ENCODE measurements at places on chromosomes 1 and 21.

DNA sequence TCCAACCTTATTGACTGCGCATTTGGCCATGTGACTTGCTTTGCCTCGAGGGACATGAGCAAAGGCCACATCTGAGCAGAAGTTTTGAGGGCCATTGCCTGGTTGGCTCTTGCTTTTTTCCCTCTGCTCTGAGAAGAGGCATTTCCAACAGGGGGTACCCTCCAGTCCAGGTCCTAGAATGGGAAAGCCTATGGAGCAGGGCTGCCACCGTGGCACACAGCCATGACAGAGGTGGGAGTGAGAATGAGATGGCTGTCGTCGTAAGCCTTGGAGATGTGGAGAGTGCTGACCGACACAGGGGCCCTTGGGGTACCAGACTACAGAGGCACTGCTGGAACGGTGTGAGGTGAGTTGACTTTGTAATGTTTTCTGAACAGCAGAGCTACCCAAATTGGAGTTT, 103.0 kb downstream of the KCNJ15 start:
- no peak for DNase-seq

DNA sequence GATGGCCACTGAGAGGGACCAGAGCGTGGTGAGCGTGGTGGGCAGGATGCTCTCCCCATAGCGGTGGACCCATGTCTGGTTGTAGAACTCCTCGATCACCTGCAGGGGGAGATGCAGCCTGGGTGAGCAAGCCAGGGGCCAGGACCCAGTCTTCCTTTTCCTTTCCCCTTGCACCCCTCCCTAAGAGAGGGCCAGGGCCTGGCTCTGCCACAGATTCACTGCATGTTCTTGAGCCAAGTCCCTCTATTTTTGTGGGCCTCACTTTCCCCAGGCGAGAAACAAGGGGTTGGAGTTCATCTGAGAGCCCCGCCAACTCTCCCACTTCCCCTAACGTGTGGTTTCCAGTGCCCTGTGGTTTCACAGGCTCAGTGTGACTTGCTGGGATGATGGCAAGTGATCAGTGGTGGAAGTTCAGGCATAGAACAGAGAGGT, 27.5 kb downstream of the SLC2A1 start:
- DNase-seq = peak; percentile 71

- DNase-seq = no peak
Observed at GRCh38 chr1:14765773-14766172, 167.3 kb downstream of the KAZN start.

- DNase-seq = peak; percentile 68
Observed at GRCh38 chr1:35564037-35564883, 6.7 kb downstream of the NCDN start.

DNA sequence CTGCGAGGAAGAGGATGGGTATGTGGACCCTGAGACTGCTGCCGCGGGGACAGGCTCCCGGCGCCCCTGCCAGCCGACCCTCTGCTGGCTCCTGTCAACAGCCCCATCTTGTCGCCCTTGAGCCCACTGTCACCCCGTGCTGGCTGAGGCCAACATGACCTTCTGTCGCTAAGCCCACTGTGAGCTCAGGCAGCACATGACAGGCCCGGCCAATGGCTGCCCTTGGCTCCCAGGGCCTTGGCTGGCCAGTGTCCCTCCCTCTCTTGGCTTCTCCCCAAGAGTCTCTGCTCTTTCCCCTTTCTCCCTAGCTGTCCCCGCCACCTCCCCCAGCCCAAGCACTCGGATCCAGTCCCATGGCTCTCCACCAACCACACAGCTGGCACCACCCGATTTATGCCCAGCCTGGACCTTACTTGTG, 3.5 kb downstream of the PEX10 start:
- DNase-seq = no peak

GRCh38 chr1:186901631-186902030, 72.9 kb downstream of the PLA2G4A start:
- no peak for DNase-seq

DNA sequence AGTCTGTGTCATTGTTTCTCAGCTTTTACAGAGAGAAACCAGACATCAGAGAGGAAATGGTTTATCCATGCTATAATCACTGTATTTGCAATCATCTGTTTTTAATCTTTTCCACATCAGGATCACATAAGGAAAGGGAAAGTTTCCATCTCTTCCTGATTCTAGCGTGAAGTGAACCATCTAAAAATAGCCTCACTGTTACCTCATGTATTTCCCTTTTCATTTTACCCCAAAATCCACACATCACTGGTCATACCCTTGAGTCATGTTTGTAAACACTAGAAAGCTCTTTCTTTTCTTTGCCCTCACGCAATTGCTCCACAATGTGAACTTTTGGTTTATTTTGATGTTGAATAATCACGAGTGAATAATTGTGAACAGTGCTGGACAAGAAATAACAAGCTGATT, 146.0 kb downstream of the PLA2G4A start:
- DNase-seq = no peak

GRCh38 chr1:155278689-155279160, 1.5 kb downstream of the HCN3 start:
- DNase-seq = no peak

GRCh38 chr1:239784896-239785295, 306.8 kb upstream of the FMN2 start:
- no peak for DNase-seq

GRCh38 chr1:3283849-3284248, 170.6 kb upstream of the ARHGEF16 start:
- no peak for DNase-seq

- no peak for DNase-seq
Observed at GRCh38 chr1:165492845-165493373, 48.0 kb upstream of the RXRG start.

- DNase-seq = no peak
Observed at GRCh38 chr1:160399544-160400222, 681 bp upstream of the VANGL2 start.

DNA sequence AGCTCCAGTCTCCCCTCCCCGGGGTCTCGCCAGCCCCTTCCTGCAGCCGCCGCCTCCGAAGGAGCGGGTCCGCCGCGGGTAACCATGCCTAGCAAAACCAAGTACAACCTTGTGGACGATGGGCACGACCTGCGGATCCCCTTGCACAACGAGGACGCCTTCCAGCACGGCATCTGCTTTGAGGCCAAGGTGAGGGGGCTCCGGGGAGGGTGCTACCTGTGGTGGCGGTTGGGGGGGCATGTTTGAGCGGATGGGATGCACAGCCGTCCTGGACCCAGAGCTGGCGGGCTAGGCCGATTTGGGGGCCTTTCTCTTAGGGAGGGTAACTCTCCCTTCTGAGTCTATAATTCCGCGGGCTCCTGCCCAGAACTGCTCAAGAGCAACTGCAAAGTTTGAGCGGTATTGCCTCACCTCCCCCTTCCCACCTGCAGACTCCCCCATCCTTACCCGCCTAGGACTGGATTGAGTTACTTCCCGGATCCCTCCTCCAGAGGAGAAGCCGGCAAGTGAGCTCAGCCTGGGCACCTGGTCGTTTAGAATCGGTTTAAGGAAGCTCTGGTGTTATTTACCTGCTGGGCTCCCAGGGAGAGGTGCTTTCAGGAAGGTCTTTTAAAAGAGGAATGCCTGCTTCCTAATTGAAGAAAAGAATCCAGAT, 730 bp downstream of the NOS1AP start:
- no peak for DNase-seq

- DNase-seq = no peak
Observed at GRCh38 chr1:229280921-229281320, 10.0 kb downstream of the RAB4A start.

- no peak for DNase-seq
Observed at GRCh38 chr1:205783904-205784303, 8.6 kb upstream of the RAB29 start.

GRCh38 chr1:82018319-82018718, 217.6 kb downstream of the ADGRL2 start:
- DNase-seq = no peak

DNA sequence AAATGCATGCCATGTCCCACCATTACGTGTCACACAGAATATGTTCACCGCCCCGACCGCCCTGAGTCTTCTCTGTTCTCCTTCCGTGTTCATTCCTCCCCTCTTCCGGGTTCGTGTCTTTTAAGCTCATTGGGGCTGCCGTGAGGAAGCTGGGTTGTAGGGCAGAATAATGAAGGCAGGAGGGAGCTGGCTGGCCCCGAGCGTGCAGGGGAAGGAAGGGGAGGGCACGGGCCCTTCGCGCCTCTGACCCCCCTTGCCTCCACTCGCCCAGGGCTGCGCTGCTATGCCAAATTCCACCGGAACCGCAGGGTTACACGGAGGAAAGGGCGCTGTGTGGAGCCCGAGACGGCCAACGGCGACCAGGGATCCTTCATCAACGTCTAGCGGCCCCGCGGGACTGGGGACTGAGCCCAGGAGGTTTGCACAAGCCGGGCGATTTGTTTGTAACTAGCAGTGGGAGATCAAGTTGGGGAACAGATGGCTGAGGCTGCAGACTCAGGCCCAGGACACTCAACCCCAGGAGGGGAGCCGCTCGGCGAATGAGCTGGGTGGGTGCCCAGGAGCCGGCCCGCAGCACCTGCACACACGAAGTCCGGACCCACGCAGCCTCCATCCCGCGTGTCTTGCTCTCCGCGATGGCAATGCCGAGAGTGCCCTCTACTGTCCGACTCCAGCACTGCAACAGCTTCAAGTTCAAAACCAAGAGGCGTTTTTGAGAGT, 16.5 kb upstream of the AGTRAP start:
- peak; percentile 68 for DNase-seq

GRCh38 chr1:113094506-113094905, 21.5 kb downstream of the LRIG2 start:
- DNase-seq = no peak

DNA sequence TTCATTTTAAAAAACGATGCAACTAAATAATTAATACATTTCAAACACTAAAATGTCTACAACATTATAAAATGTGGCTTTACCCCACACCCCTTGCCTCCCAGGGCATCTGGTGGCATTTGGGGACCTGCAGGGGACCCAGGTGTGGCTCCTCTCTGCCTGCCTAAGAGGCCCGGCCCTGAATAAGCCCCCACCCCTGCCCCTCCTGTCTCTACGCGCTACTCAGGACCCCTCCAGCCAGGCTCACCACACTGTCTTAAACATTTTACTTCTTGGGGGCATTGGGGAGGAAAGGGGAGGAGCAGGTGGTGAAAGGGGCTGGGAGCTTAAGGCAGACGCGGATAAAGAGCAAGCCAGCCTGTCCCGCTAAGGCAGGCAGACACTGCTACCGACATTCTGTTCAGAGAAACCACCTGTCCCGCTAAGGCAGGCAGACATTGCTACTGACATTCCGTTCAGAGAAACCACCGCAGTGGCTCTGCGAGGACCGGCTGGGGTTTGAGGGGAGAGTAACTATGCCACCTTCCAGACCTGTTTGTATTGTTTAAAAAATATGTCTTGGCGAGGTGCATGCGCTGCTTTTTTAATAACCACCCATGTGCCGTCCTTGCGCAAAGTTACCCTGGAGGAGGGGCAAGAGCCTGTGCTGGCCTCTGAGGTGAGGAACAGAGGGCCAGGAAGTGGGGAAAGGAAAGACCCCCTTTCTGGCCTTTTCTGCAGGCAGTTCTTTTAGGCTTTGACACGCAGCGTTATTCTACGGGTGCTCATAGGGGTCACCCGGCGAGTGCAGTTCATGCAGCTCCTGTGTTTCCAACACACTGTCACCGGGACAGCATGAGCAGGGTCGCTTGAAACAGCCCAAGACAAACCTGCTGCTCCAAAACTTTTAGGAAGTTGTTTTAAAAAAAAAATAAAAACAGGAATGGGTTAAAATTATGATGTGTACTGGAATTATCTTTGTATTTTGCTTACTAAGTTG, 51.3 kb upstream of the RIPK4 start:
- no peak for DNase-seq

- no peak for DNase-seq
Observed at GRCh38 chr21:42081138-42081537, 10.0 kb downstream of the UMODL1 start.

DNA sequence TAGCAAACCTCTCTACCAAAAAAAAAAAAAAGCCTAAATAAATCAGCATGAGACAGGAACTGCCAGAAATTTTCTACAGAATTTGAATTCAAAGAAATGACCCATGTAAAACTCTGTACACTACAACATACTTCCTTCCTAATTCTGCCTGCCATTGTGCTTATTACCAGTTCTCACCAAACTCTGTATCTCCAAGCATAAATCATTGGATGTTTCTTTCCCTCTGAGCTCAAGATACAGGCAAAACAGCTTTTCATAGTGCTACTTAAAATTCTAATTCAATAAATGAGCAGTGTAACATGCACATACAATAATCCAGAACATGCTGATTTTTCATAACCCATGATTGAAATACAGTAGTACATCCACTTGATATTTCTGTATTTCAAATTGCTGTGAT, 87.0 kb downstream of the EIF4G3 start:
- no peak for DNase-seq

DNA sequence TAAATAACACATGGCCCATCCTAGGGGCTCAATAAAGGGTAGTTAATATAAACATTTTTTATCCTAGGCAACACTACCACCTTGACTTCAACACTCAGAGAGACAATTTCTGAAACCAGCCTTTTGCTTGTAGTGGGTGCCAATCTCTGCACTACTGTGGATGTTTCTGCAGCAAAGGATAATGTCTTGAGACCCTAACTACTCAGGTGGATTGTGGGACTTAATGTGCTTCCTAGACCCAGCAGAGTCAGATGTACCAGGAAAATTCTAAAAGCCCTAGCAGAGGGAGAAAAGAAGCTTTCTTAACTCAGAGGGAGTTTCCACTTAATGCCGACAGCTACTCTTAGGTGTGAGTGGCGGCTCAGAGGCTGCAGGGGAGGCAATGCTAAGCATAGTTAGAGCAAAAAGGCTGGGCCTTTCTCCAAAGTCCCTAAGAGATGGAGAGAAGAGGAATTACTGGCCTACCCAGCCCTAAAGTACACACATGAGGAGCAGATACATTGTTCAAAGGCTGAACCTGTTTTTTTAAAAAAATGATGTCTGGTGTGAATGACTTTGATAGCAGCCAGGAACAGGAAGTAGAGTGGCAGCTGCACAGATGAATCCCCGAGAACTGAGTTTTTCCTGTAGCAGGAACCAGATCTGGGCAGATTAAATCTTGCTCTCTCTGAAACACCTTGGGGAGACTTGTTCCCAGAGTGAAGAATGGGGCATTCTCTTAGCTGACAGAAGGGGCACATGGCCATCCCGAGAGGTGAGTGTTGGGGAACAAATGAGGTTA, 33.5 kb upstream of the ABCD3 start:
- no peak for DNase-seq

DNA sequence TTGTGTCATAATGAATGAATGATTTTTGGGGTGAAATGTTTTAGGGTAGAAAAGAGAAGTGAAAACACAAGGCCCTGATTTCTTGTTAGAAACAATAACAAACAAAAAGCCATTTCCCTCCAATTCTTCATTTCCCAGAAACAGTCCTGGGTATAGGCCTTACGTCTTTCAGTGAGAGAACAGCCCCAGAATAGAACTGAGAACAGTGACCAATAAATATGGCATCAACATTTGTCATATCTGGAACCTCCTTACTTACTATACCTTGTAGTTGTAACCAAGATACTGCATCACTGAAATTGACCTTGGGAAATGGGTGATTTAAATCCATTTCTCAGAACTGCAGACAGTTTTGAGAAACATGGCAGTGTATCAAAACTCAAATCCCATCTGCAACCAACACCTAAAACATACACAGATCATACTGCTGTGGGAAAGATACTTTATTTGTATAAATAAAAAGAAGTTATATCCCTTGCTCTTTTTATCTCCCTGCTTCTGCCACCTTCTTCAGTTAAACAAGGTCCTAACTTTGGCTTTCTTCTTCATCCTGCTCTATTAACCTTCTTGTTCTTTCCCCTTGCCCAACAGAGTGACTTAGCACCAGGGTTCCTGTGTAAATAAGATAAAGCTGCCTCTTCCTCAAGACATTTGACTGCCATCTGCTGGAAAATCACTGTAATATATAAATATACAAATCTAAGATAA, 19.5 kb downstream of the XKR8 start:
- no peak for DNase-seq

Data from NK-92 treated with Interleukin-12 subunit alpha and Interleukin-12 subunit beta, amount 100 ng/mL, for 24 hours (cell line).